ENCODE measurements at places on chromosomes 3 and 15.

- DNase-seq, result no peak
These were observed 38.9 kb downstream of the ANO10 start for GRCh38 chr3:43582866-43583265.

- no peak for DNase-seq
These were observed 40.4 kb downstream of the NME9 start for GRCh38 chr3:138289260-138289659.

GRCh38 chr3:57876632-57877031, 120.5 kb downstream of the SLMAP start:
- no peak for DNase-seq

DNA sequence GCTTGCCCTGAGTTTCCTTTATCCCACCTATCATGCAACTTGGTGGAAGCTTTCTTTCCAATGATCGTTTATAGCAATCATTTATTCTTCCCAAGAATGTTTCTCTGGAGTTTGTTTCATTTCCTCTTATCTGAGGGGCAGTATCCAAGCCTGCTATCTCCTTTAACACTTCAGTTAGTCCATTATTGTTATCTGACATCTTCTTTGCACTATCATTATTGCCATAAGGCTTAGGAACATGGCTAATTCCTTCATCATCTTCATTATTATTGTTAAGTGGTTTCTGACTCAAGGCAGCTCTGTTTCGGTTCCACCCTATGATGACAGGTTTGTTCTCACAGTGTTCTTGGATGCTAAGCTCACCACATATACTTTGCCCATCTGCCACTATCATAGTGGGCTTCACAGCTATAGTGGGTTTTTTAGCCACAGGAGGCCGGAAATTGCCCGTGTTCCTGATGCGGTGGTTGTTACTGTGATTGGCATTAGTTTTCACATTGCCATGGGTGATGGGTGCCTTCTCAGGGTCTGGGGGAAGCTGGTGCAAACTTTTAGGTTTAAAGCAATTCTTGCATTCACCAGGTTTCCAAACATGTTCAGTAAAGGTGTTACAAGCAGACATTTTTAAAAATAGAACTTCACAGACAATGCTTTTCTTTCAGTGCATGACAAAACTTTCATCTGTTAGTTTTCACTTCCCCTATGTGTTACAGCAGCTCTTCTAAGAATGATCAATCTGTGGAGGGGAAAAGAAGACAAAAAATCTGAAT, 110.6 kb upstream of the TSPAN3 start:
- DNase-seq, result no peak

GRCh38 chr15:76107169-76107568, 47.4 kb downstream of the TMEM266 start:
- no peak for DNase-seq

GRCh38 chr3:196741249-196741889, 1.7 kb downstream of the PAK2 start:
- no peak for DNase-seq

All from NCI-H1417 (cell line).